ENCODE measurements at places on chromosomes 13 and 19. TPM values are rescaled to one million over a fixed set of nuclear protein-coding genes. Genes with fewer than 3 reads are reported as not detected.

Gene PRR22
- 0.28 TPM for total RNA-seq

Gene MED29
- total RNA-seq: 12.5 TPM

Gene HSPB6
- total RNA-seq: 50.3 TPM

Gene PCP2
- total RNA-seq: not detected

Gene TTC9B
- not detected for total RNA-seq

Gene LSM14A
- total RNA-seq: 73.2 TPM

Gene HRC
- not detected for total RNA-seq

Gene VSTM2B
- total RNA-seq: not detected

Gene PCDH9
- total RNA-seq: 3.6 TPM

Gene METTL21C
- total RNA-seq: not detected

Gene FSD1
- 5.7 TPM for total RNA-seq

Data from smooth muscle cell of bladder (primary cell).